ENCODE measurements at places on chromosomes 6 and 20.

DNA sequence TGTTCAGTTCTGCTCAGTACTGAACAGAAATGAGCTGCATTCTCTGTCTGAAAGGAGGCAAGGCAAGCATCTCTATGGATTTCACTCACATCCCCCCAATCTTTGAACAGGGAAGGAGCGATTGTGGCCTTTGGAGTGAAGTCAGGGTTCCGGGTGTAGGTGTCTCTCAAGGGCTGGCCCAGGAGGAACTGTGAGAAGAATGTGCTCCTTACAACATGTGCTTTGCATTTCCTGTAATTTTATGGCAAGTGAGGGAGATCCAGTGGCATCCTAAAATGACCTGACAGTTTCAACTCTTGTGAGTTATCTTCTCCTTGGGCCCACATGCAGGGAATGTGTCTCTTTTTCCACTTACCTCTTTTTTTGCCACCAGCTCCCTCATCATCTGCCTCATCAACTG is 63.0 kb upstream of the RIN2 start:
- peaks cover 6% of the 10 kb centered on the region for H3K4me1 ChIP-seq
- no peak for DNase-seq
- H3K4me3 ChIP-seq, result no peak overlapping the region
- H3K27ac ChIP-seq, result no peak overlapping the region
- H3K27me3 ChIP-seq, result peaks cover 33% of the 10 kb centered on the region

GRCh38 chr20:33477386-33478234 is 12.3 kb upstream of the CBFA2T2 start:
- H3K27me3 ChIP-seq, result no peaks in the 10 kb centered on the region
- DNase-seq, result no peak
- no peak overlapping the region for H3K27ac ChIP-seq
- no peaks in the 10 kb centered on the region for H3K36me3 ChIP-seq

DNA sequence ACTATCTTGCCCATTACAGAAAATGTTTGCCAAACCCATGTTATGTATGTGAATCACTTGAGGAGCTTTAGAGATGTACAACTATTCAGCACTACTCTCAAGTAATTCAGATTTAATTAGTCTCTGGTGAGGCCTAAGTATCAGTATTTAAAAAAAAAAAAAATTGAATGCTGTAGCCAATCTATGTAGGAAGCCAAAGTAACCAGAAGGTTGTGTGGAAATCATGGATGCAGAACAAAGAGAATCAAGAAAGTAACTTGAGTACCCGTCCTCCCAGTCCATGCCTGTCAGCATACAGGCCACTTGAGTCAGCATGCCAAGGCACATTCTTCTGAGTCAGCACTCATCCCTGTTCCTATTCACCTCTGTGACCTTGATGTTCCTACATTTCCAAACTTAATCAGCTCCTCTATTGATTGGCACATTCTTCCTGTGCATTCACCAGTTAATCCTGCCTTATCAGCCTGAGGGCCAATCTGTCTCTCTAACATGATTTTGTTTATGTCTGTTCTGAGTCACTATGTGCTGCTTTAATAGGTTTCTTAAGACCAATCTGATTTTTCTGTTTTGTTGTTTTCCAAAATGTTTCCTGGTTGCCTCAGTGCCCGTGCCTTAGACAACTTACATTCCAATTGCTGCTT is 165.6 kb downstream of the KCNQ5 start:
- DNase-seq, result no peak
- no peak overlapping the region for H3K4me3 ChIP-seq
- H3K4me1 ChIP-seq, result no peaks in the 10 kb centered on the region
- peaks cover 4% of the 10 kb centered on the region for H3K36me3 ChIP-seq

GRCh38 chr6:159440911-159441703 is 251.9 kb downstream of the SOD2 start:
- no peak overlapping the region for H3K27ac ChIP-seq
- H3K36me3 ChIP-seq, result no peaks in the 10 kb centered on the region

DNA sequence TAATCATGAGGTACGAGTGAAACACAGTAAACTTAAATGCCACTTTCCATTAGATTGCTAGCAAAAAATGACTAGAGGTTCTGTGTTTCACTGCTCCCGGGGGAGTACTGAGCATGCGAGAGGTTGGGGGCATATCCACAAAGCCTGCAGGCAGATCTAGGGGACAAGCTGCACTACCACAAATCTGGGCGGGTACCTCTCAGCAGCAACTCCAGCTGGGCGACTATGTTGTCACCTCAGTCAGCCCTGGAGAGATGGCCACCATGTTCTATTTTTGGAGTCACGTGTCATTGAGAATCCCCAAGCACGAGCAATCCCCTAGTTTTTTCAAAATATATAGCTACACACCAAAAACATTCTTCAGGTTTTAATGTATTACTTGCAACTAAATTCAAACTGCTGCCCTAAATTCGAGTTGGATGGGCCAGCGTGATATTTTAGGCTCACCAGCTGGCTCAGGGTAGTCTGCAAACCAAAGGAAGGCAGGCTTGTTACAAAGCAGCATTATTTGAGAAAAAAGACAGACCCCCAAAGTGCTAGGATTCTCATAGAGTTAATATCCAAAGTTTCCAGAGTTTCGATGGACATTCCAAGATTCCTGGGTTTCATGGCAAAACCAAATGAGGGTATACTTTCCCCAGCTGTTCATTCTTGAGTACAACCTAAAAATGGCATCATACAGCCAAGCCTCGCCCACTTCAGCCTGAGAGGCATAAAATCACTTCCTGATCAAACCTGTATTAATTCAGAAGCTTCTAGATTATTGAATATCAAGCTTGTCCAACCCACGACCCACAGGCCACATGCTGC is 24.1 kb upstream of the MYLIP start:
- no peak overlapping the region for H3K27ac ChIP-seq
- H3K4me3 ChIP-seq, result no peak overlapping the region
- DNase-seq, result no peak

DNA sequence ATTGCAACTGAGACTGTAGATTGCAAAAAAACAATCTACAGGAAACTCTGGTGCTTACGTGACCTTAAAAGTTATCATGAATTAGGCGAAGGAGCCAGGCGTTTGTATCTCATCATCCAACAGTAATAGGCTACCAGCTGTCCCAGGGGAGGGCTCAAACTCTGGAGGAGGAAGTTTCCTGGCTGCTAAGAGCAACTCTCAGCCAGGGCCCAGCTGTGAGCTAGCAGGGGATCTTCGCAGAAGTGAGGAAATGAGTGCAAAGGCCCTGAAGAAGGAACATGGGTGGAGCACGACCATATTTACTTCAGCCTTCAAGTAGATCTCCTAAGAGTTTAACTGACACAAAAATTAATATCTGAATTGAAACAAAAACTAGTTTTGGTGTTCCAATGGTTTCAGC is 686.9 kb upstream of the MAP3K7 start:
- no peak overlapping the region for H3K27ac ChIP-seq
- H3K27me3 ChIP-seq, result no peaks in the 10 kb centered on the region
- no peaks in the 10 kb centered on the region for H3K4me1 ChIP-seq
- no peak overlapping the region for H3K4me3 ChIP-seq
- no peak for DNase-seq
- H3K36me3 ChIP-seq, result no peaks in the 10 kb centered on the region

GRCh38 chr6:152836523-152836922 is 85.9 kb downstream of the VIP start:
- no peaks in the 10 kb centered on the region for H3K36me3 ChIP-seq
- no peaks in the 10 kb centered on the region for H3K4me1 ChIP-seq
- H3K27me3 ChIP-seq, result peaks cover 18% of the 10 kb centered on the region
- no peak for DNase-seq
- H3K27ac ChIP-seq, result no peak overlapping the region

DNA sequence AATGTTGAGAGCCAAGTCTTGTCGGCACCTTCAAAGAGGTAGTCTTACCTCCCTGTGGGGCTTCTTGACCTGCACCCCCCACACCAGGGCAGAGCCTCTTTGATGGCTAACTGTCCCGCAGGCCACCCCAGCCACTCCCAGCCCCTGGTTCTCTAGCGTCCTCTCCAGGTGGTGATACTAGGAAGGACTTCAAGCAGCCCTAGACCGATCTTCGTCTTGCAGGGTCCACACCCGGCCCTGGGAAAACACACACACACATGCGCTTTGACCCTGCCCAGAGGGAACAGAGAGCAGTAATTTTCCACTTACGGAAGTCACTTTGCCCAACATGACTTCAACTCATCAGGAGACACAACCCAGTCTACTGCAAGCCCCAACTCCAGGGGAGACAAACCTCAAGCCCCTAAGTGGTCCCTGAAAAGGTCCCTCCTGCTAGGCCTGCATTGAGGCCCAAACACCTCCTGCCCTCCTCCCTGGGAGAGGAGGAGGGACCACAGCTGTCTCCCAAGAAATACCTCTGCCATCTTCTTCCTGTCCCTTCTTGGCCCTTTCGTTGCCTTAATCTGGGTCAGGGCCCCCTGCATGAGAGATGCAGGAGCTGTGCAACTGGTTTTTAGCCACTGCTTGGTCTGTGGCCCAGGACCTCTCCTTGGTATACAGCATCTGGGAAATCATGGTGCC is 2.9 kb upstream of the BPIFB1 start:
- no peaks in the 10 kb centered on the region for H3K36me3 ChIP-seq
- H3K4me3 ChIP-seq, result no peak overlapping the region
- H3K27ac ChIP-seq, result no peak overlapping the region
- DNase-seq, result no peak
- peaks cover 3% of the 10 kb centered on the region for H3K27me3 ChIP-seq

DNA sequence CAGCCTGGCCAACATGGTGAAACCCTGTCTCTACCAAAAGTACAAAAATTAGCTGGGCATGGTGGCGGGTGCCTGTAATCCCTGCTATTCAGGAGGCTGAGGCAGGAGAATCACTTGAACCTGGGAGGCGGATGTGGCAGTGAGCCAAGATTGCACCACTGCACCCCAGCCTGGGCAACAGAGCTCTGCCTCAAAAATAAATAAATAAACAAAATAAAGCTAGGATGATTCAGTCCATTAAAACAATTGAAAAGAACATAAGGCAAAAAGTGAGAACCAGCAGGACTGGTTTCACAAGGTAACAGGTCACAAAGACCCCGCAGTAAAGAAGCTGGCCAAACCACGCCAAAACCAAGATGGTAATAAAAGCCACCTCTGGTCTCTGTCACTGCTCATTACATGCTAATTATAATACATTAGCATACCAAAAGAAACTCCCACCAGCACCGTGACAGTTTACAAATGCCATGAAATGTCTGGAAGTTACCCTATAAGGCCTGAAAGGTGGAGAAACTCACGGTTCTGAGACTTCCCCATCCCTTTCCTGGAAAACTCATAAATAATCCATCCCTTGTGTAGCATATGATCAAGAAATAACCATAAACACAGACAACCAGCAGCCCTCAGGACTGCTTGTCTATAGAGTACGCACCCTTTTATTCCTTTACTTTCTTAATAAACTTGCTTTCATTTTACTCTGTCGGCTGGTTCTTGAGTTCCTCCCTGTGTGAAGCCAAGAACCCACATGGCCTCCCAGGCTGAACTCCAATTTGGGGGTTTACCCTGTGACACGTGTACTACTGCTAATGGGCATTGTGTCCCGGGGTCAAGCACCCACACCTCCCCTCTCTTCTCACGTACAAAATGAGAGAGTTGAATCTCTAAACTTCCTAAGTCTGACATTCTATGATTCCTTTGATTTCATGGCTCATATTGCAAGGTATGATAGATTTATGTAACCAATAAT is 10.2 kb downstream of the LAMA4 start:
- no peak overlapping the region for H3K4me3 ChIP-seq
- no peak for DNase-seq
- H3K27me3 ChIP-seq, result peaks cover 11% of the 10 kb centered on the region
- H3K4me1 ChIP-seq, result peaks cover 14% of the 10 kb centered on the region
- no peaks in the 10 kb centered on the region for H3K36me3 ChIP-seq

- no peak overlapping the region for H3K4me3 ChIP-seq
- peaks cover 18% of the 10 kb centered on the region for H3K27me3 ChIP-seq
- no peak for DNase-seq
- H3K4me1 ChIP-seq, result peaks cover 7% of the 10 kb centered on the region
- no peak overlapping the region for H3K27ac ChIP-seq
These were observed 62.0 kb downstream of the PPP1R14C start for GRCh38 chr6:150204705-150205472.

DNA sequence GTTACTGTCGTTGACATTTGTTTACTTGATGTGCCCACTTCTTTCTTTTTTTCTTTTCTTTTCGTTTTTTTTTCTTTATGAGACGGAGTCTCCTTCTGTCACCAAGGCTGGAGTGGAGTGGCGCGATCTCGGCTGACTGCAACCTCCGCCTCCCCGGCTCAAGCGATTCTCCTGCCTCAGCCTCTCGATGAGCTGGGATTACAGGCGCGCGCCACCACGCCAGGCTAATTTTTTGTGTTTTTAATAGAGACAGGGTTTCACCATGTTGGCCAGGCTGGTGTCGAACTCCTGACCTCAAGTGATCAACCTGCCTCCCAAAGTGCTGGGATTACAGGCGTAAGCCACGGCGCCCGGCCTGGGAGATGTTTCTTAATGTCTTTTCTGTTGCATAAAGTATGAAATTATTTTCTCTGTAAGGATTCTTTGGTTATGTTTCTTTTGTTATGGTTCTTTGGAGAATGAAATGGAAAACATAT is 33.3 kb upstream of the PRSS16 start:
- peak overlapping the region; percentile 74 for H3K4me3 ChIP-seq
- peak overlapping the region; percentile 44 for H3K27ac ChIP-seq
- no peak for DNase-seq
- peaks cover 4% of the 10 kb centered on the region for H3K4me1 ChIP-seq
- no peaks in the 10 kb centered on the region for H3K36me3 ChIP-seq

GRCh38 chr6:25659633-25660368 is 7.8 kb downstream of the SCGN start:
- no peak overlapping the region for H3K4me3 ChIP-seq
- no peak overlapping the region for H3K27ac ChIP-seq
- DNase-seq, result no peak
- no peaks in the 10 kb centered on the region for H3K36me3 ChIP-seq
- H3K27me3 ChIP-seq, result peaks cover 69% of the 10 kb centered on the region
- peaks cover 5% of the 10 kb centered on the region for H3K4me1 ChIP-seq

DNA sequence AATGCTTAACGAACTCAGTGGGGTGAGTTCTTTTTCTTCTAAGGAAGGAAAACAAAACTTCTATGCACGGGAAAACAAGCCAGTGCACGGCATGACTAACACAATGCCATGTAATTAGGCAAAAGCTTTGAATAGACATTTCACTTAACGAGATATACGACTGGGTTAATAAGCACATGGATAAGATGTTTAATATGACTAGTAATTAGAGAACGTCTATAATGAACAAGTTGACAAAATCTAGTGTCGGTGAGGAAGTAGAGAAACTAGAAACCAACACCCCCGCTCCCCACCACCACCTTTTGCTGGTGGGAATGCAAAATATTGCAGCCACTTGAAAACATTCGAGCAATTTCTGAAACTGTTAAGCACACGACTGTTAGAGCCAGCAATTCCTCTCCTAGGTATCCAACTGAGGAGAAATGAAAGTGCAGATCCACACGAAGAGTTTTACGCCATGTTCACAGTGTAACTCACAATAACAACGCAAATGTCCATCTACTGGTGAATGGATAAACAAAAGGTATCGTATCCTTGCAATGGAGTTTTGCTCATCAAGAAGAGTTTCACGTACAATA is 644.9 kb upstream of the AGPAT4 start:
- no peaks in the 10 kb centered on the region for H3K27me3 ChIP-seq
- H3K4me1 ChIP-seq, result no peaks in the 10 kb centered on the region
- DNase-seq, result no peak

DNA sequence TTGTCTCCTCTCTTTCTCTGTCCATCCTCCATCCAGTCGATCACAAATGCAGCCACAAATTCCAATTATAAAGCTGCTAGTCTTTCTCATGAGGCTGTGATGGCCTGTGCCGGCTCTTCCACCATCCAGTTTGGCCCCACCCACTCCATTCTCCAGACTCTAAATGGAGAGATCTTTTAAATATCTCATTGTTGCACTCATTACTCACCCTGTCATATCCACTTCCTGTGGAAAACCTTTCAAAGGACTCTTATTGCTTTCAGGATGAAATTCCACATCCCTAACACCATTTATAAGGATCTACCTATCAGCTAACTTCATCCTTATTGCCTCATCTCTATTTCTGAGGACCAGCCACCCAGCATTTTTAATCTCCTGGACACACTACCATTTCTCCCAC is 70.6 kb downstream of the NRN1 start:
- no peaks in the 10 kb centered on the region for H3K4me1 ChIP-seq
- H3K36me3 ChIP-seq, result no peaks in the 10 kb centered on the region
